Activated naive CD4-positive, alpha-beta T cell treated with anti-CD3 and anti-CD28 coated beads, Interleukin-2, amount 50 U/mL, for 72 hours (primary cell): ENCODE measurements at places on chromosomes 7 and 10.

- no peak for DNase-seq
Measured at GRCh38 chr10:69957886-69958555, 94.6 kb upstream of the MACROH2A2 start.

DNA sequence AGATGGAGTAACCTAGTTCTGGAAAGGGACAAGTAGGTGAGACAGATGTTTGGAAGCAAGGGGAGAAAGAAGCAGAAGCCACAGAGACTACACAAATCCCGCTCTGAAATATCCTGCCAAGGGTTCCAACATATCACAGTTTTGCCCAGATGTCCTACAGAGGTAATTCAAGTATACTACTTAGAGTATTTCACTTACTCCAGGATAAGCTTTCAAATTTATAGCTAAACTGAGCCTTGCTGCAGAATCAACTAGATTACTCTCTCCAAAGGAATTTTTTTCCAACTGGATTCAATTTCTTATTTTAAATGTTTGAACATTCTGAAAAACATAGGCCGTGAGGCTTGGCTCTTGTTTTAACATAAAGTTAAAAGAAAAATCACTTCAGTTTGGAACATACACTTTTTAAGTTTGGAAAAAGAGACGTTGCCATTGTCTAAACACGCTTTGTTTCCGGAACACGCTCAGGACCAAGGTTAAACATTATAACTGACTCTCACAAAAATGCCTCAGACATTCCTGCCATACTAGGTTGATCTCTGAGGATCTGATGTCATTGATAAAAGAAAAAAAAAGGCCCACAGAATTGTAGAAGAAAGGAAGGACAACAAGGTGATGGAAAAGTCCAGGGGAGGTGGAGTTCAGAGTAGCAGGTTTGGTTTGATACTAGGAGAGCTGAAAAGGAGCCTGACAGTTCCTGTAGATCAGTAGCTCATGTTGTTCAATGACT lies 74.8 kb downstream of the FAM185A start:
- no peak for DNase-seq

DNA sequence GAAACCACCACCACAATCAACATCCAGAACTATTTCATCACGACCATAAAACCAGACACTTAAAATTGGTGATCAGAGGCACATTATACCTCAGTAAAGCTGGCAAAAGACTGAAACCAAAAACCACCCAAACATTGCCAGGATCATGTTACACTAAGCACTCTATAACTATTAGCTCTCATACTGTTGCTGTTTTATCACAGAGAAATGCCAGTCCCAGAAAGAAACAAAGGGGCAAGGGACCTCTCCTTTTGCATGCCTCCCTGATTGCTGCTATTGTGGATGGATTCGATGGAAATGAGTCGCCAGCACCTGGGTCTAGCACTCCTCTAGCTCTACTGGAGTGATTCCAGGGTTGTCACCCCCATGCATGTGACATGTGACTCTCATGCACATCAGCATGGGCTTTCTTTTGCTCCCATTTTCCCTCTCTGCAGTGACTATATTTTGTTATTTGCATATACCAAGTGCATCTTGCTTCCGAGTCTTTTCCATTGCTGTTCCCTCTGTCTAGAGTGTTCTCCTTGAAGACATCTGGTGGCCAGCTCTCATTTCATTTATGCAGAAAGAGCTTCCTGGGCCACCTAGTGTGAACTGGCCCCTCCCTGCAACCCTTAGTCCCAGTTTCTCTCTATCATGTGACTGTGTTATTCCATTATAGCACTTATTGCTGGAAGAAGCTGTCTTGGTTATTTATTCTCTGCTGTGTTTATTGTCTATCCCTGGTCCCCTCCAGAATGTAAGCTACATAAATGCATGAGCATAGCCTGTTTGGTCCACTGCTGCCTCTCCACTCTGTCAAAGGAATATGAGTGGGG lies 300.6 kb downstream of the PLXNA4 start:
- no peak for DNase-seq

- no peak for DNase-seq
Measured at GRCh38 chr10:34137955-34138354, 677.1 kb downstream of the PARD3 start.

GRCh38 chr7:17678896-17679295 lies 261.4 kb downstream of the SNX13 start:
- no peak for DNase-seq

GRCh38 chr7:12385364-12385786 lies 18.3 kb downstream of the VWDE start:
- DNase-seq: no peak

DNA sequence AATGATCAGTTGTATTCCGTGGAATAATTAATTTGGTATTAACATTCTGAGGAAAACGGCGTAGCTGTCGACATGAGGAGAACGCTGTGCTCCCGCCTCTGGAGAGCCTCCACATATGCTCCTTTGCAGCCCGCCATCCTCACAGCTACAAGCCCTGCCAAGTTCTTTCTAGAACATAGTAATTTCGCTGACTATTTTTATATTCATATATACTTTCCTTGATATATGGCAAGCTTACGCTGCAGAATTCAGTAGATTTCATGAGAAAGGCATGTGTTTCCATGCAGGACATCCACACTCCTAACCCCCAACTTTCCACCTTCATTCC lies 45.2 kb downstream of the TBXAS1 start:
- DNase-seq: no peak

GRCh38 chr10:131445623-131446022 lies 134.1 kb upstream of the TCERG1L start:
- DNase-seq: no peak

- DNase-seq: no peak
Measured at GRCh38 chr10:28892818-28893547, 215.7 kb downstream of the BAMBI start.

DNA sequence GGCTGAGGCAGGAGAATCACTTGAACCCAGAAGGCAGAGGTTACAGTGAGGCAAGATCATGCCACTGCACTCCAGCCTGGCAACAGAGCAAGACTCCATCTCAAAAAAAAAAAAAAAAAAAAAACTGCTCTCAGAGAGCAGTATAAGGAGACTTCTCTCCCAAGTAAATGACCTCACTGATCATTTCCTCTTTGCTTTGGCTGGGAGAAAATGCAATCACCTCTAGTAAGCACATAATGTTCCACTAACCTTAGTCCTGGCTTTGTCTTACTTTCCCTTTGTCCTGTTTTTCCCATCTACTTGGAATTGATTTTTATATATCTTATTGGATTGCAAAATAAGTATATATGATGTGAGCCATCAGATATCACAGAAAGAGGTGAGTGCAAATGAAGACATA lies 2.5 kb downstream of the SLC25A13 start:
- no peak for DNase-seq

- DNase-seq: no peak
Measured at GRCh38 chr7:154978017-154978416, 24.9 kb downstream of the PAXIP1 start.

- DNase-seq: no peak
Measured at GRCh38 chr7:93046641-93047040, 71.1 kb downstream of the SAMD9 start.

- no peak for DNase-seq
Measured at GRCh38 chr10:84098667-84099066, 40.6 kb upstream of the GHITM start.

DNA sequence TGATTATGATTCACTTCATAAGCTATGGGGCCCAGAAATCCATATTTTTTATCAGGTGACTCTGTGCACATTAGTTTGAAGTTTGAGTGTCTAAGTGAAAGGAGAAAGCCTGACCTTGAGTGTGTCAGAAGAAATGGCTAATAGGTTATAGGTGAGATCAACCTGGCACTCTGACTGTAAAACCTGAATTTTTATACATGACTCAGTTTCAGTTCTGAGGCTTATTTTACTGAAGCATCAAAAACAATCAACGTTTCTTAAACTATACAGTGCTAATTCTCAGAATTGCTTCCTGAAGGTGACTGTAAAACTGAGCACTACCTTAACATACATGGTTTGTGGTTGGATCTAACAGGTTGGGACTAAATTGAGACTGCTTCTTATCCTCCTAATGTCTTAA lies 159.4 kb upstream of the AHR start:
- no peak for DNase-seq

DNA sequence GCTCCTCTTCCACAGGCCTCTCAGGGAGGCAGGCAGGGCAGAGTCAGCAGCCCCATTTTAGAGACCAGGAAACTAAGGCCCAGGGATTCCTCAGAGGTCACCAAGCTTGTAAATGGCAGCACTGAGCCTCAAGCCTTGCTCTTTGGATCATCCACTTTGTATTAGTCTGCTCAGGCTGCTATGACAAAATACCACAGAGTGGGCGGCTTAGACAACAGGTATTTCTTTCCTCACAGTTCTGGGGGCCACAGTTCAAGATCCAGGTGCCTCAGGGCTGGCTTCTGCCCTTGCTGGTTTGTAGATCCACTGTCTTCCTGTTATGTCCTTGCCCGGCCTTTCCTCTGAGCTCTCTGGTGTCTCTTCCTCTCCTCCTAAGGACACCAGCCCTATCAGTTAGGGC lies 151.2 kb downstream of the GRK5 start:
- no peak for DNase-seq

DNA sequence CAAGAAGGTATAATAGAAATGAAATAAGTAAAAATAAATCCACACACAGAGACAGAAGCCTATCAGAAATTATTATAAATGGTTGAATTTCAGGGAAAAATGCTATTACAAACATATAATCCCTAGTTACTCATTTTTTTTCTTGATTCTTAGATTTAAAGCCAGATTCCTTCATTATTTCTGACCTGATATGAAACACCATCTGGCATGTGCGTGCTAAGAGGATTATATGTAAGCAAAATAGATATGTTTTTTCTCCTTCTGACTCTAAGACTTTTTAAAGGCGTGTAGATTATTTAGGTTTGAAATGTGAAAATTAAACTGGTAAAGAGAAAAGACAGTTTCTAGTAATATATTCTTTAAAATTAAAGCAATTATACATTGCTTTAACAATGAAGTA lies 236.7 kb upstream of the ETV1 start:
- DNase-seq: no peak

DNA sequence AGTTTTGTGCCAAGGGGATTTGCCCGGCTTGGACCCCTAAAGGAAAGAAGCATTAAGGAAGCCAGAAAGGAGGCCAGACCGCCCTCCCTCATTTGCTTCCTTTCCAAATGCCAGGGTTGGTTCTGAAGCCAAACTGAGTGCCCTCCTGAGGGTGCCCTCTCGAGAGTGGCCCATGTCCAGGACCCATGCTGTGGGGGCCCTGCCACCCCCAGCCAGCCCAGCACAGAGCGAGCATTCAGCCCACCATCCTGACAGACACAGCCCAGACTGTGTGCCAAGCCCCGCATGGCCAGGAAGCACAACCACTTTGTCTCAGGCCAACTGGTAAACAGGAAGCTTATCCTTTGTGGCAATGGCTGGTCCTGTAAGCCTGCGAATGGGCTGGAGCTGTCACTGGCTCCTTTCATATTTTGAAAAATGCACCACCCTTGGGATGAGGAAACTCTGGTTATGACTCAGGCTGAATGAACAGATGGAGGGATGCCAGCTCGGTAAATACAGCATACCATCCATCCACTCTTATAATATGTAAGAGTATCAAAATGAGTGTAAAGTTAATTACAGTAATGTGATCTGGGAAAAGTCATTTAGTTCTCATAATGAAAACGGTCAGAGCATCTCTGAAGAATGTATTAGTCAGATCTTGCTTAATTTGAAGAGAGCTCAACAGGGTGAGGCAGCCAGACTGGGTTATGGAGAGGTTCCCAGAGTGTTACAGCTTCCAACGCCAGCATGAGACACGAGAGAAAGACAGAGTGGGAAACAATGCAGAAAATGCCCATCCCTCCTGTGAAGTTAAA lies 65.0 kb downstream of the STK17A start:
- DNase-seq: peak; percentile 62

GRCh38 chr7:85167636-85168035 lies 19.2 kb downstream of the SEMA3D start:
- DNase-seq: no peak

DNA sequence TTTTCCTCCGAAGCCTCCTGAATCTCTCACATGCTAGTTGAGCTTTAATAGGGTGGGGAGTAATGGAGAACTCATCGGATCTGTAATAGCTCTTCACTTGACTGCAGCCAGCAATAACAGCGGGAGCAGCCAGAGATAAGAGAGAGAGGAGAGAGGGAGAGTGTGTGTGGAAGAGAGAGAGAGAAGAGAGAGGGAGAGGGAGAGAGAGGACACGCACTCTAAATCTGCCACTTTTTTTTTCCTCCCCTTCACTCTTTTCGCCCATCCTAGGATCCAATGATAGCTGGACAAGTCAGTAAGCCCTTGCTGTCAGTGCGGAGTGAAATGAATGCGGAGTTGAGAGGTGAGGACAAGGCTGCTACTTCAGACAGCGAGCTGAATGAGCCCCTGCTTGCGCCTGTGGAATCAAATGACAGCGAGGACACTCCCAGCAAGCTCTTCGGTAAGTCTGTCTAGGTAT lies 107.9 kb downstream of the POU6F2 start:
- DNase-seq: no peak

DNA sequence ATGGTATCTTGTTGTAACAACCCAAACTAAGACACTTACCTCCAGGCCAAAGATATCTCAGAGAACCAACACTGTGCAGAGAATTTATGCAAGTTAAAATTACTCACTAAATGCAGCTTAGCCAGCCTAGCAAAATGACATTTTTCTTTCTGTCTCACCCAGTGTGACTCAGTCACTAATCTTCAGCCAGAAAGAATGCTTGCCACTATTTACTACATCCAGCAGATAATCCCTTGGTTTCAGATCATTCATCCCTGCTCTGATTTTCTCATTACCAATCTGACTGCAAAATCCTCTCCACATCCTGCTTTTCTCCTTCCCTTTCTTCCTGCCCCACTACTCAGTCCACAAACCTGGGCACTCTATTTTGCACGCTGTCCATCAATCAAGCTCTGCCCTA lies 93.5 kb upstream of the NEBL start:
- DNase-seq: no peak

- DNase-seq: no peak
Measured at GRCh38 chr7:99221866-99222265, 14.0 kb upstream of the KPNA7 start.

- DNase-seq: no peak
Measured at GRCh38 chr7:122518488-122518887, 180.4 kb downstream of the RNF133 start.

- no peak for DNase-seq
Measured at GRCh38 chr10:14016931-14017333, 313.8 kb downstream of the FRMD4A start.

DNA sequence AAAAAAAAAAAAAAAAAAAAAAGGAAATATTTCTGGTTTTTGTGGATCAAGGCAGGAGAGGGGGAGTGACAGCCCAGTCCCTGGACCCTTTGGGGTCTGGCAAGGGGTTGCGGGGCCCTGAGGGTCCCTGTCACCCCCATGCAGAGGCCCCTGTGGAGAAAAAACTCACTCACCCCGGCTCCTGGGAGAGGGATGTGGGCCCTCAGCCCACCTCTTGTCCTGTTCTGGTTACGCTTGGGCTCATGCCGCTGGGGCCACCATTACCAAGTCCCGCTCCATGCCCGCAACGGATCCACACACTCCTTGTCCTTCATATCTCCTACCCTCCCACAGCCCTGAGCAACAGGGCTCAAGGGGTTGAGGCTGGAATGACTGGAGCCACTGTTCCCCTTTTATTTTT lies 1.0 kb upstream of the TMEM184A start:
- no peak for DNase-seq

GRCh38 chr7:20408467-20408826 lies 77.7 kb downstream of the ITGB8 start:
- DNase-seq: no peak

- peak; percentile 9 for DNase-seq
Measured at GRCh38 chr7:108875139-108875538, 305.5 kb downstream of the DNAJB9 start.

GRCh38 chr7:153852261-153852660 lies 199.9 kb upstream of the DPP6 start:
- no peak for DNase-seq
